ENCODE measurements at places on chromosomes 4 and X.

DNA sequence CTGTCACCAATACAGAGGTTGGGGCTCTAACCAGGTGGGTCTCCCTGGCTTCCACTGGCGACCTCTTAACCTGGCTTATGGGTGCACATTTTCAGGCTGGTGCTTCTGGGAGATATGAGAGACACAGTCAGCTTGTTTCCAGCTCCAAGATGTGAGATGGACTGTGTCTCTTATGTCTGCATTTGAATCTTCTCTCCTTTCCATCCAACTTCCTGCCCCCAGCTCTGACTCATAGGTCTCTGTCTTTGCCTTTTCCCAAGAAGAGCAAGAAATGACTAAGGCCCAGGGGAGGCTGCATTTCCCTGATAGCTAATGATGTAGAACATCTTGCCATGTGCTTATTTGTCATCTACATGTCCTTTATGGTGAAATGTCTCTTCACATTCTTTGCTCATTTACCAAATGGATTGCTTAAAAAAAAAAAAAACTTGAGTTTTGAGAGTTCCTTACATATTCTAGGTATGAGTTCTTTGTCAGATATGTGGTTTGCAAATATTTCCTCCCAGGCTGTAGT is 3.2 kb upstream of the UXT start:
- no peak for DNase-seq

DNA sequence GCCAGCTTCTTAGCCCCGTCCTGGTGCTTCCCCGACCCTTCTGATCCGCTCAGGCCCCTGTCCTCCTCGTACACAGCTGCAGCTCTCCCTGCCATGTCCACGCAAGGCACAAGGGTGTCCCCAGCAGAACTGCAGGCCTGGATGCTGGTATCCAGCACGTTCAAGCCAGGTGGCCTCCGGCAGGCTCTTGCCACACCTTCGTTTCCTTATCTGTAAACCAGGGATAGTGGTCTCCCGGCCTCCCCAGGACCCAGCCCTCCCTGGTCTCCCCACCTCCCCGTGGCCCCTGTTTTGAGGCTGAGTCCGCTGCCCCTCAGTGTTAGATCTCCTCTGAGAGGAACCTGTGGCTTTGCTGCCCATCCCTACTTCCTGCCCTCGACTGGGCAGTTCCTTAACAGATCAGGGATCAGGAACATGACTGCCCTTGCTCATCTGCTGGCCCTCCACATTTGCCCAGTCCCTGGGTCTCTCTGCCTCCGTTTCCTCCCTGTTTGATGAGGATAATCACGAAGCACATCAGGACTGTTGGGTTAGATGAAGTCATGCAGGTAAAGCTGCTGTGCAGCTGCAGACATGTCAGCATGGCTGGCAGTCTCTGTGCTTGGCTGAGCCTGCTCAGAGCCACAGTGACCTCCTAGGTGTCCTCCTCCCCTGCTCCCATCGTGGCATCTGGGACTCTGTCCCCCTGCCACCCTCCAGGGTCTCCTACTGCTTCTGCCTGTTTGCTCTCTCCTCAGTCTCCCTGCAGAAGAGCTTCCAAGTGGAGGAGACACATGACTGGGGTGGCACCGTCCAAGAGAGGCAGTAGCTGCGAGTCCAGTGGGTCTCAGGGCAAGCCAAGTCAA is 32.9 kb downstream of the PIGG start:
- no peak for DNase-seq

DNA sequence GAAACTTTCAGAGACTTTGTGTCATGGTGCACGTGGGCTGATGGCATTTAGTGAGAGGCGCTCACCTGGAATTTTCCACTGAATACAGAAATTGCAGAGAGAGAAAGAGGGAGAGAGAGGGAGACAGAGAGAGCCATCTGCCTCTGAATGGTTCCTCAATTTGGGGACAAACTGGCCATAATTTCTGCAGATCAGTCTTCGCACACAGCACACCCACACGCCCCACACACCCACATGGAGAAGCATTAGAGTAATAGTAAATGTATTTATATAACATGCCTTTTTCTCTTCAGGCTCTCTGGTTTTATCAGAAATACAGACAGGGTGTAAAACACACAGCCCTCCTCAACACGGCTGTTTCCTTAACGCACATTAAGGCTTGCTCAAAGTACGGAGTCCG is 38.6 kb downstream of the PRKX start:
- DNase-seq: no peak

DNA sequence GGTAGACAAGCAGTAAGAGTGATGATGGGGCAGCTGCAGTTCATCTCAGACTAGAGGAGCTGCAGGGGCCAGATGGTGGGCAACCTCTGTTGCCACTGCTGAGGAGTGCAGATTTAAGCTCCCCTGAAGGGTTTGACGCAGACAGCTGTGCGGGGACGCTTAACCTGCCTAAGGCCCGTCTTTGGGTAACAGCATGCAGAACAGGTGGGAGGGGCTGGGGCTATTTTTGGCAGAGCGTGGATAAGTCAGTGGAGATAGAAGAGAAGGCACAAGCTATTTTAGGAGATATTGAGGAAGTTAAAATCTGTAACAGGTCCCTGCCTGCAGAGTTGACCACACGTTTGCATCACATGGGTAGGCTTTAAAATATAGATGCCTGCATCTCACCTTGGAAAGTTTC is 10.5 kb downstream of the CD99 start:
- DNase-seq: no peak

DNA sequence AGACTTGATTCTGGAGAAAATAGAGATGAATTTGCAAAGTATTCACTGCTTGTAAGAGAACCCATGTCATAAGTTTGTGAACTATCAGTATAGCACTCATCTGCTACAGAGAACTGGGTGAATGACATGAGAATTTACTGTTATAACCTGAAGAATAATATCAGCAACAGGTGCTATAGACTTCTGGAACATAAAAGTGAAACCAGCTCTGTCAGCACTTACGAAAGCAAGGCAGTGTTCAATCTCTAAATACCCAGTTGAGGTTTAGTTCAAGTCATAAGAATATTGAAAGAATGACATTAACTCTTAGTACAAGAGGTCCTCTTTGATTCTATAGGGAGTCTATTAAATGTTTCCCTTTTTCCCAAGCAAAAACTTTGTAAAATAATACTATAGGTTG is 232.9 kb upstream of the ANKRD50 start:
- DNase-seq: no peak

DNA sequence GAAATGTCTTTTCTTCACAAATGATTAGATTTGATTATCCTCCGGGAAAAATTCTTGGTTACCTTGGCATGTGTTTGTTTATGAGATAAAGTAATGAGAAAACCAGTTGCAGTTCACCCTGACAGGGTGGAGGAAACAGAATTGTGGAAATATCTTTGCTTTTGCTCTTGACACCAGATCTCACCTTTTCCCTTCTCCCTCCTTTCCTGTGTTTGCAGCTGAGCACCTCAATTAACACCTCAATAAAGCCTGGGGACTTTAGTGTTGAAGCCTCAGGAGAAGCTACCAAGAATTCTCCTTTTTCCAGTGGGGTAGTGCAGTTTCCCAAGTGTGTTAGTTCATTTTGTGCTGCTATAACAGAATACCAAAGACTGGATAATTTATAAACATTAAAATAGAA is 350.8 kb upstream of the IGFBP7 start:
- no peak for DNase-seq

GRCh38 chr4:626201-627091 is 1.1 kb downstream of the PDE6B start:
- no peak for DNase-seq

GRCh38 chr4:84673475-84674240 is 90.7 kb downstream of the CDS1 start:
- DNase-seq: no peak

DNA sequence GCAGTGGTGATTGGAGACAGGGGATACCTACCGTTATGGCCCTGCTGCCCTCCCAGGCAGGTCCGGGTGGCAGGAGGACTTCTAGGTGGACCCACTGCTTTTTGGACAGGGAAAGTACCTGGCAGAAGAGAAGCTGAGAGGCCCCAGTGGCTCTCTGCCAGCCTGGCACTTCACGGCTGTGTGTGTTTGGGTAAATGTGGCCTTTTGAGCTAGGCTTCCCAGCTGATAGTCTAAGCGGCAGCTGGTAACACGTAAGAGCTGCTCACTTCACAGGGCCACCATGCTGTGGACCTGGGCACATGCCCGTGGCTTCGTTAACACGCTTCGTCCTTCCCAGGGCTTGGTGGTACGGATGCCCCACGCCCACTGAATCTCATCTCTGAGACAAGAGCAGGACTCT is 92.0 kb upstream of the CLCN4 start:
- no peak for DNase-seq

- DNase-seq: no peak
These were observed 2.3 kb downstream of the LAGE3 start for GRCh38 chrX:154476821-154477220.

DNA sequence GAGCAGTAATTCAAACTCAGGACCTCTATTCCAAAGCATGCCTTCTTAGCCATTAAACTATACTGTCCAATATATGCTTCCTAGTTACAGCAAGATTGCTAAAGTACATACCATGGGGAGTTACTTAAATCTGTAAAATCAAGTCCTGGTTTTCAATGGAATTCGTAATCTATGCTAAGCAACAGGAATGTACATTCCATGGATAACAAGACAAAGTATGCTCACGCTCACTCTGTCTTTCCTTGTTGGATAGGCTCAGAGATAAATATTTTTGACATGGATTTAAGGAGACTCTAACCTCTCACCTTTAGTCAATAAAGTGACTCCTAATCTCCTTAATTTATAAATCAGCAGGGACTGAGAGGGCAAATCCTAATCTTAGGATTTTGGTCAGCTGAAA is 47.3 kb upstream of the STK26 start:
- DNase-seq: no peak

- DNase-seq: no peak
These were observed 1020.0 kb downstream of the DMD start for GRCh38 chrX:32191316-32191715.

DNA sequence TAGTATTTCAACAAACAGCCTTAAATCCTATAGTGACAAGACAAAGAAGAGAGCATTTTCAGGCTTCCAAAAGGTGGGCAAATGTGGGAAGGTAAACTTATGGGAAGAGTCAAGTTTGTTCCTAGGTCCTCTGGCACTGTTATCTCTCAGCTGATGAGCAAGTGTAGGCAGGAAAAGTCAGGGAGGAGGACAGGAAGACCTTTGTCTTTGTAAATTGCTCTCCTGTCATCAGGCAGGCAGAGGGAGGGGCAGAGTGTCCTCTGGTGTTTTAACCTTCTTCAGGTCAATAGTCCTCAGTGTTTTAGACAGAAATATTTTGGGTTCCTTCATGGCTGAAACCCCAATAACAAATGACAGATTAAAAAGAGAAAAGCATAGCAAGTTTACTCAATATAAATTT is 13.5 kb upstream of the GEMIN8 start:
- no peak for DNase-seq

Data from activated CD8-positive, alpha-beta memory T cell treated with anti-CD3 and anti-CD28 coated beads for 1 hour (primary cell).